T follicular helper cell (primary cell): ENCODE measurements at places on chromosomes 16 and 17.

GRCh38 chr17:44912763-44913544 lies 2.3 kb downstream of the GFAP start:
- DNase-seq: no peak

DNA sequence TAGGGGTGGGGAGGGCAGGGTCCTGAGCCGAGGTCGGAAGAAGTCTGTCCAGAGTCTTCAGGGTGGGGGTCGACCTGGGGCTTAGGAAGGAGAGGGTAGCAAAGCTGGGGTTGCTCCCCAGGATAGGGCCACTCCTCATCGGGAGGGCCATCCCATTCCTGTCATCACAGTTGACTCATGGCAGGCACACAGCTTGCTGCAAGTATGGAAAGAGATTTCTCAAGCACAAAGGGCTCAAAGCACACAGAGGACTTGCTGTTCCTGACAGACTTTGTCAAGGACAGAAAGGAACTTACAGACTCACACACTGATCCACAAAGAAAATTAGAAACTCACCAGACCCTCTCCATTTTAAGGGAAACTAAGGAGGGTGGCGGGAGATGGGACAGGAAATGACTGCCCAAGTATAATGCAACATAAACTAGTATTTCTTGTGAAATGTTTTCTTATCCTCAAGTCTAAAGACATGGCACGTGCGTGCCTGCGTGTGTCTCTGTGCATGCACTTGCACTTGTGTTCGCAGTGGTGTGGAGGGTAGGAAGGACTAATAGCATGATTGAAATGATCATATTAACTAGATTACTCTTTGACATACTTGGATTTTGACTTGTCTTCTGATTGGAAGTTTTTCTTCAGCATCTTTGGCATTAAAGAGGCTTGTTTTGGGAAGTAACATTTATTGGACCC lies 2.4 kb downstream of the AOC2 start:
- no peak for DNase-seq

DNA sequence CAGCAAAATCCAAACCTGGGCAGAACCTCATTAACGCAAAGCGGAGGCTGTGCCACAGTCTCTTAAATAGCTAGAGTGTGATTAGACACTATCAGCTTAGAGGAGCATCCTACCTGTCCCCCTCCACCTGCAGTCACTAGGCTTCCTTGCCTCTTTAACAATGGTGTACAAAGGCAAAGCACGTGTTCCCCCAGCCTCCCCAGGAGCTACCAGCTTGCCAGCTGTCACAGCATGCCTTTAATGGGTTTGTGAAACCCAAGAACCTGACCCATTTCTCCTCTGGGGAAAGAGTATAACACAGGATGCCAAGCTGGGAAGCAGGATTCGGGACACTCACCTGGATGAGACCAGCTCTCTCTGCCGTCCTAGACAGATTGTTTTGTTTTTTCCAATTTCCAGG lies 37.2 kb upstream of the TBX2 start:
- DNase-seq: no peak

DNA sequence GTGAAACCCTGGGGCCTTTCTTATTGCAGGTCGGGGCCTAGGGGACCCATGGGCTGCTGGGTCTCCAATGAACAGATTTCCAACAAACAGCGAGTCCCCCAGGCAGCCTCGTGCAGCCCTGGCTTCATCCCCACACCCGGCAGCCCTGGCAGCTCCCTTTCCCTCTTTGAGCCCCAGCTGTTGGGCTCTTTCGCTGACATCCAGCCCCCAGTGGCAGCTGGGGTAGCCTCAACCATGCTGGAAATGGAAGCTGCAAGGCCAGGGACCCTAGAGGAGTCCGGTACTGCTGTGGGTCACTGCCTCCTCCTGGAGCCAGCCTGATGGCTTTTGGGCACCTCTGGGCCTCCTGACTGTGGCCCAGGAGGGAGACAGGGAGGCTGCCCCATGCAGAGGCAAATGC lies 5.9 kb downstream of the RPUSD1 start:
- DNase-seq: no peak

DNA sequence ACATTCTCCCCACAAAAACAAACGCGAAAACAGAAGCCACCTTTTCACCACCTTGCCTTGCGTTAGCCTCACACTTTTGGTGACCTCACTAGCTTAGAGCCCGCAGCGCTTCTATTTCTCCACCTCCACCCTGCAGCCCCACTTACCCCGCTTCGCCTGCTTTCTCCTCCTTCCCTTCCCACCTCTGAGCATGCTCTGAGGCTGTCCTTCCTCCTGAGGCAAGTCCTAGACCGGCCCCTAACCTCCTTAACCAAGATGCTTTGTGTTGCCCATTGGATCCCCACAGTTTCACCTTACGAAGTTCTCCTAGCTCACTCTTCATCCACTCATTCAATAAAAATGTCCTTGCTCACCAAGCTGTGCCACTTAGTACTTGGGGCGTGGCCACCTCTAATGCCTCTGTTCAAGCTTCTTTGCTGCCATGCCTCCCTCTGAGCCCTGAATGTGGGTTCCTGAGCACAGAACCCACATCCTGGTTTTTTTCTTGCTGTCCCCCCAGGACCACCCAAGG lies 1.3 kb downstream of the GNGT2 start:
- no peak for DNase-seq

- no peak for DNase-seq
Observed at GRCh38 chr17:2893422-2893914, 97.2 kb downstream of the RAP1GAP2 start.

GRCh38 chr16:28292731-28293600 lies 641 bp downstream of the SBK1 start:
- no peak for DNase-seq

DNA sequence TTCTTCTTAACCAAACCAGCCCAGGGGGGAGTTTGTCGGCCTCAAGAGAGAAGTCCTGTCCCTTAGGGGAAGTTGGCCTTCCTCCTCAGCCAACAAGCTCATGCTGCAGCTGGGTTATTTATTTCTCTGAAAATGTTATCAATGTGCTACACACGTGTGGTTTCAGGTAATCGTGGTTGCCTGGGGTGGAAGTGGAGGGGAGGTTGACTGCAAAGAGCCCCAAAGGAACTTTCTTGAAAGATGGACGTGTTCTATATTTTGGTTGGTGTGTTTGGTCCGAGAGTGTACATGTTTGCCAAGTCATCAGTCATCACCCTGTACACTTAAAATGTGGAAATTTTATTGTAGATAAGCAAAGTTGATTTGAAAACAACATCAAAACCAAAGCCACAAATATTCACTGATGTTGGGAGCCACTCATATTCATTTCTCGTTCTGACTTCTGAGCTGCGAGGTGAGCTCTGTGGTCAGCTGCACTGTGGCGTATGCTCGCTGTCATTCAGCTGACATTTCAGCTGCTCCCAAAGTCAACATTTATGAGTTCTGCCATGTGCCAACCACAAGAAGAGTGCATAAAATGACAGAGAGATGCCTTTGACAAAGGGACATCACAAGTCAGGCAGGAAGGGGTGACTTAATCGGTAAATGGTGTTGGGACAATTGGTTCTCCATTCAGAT lies 26.5 kb upstream of the ADGRG1 start:
- DNase-seq: no peak

- DNase-seq: no peak
Observed at GRCh38 chr17:17724307-17725010, 43.2 kb downstream of the RAI1 start.

- no peak for DNase-seq
Observed at GRCh38 chr17:10579270-10579669, 29.8 kb upstream of the MYH2 start.

DNA sequence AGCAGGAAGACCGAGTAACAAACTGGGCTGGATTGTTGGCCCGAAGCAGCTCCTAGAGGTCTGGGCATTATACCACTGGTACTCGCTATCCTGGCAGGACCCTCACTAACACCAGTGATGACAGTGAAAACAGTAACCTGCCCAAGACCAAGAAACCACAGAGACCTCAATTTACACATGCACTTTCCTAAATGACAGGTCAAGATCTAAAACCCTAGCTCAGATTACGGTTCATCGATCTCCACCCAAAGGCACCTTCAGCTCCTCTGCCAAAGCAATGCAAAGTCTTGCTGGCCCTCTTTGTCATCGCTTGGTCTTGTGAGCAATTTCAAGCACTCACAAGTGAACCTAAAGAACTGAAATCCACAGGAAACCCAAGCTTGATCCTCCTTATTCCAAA lies 1.5 kb downstream of the PIP4K2B start:
- no peak for DNase-seq

- DNase-seq: no peak
Observed at GRCh38 chr17:32928586-32929535, 908 bp downstream of the TMEM98 start.

DNA sequence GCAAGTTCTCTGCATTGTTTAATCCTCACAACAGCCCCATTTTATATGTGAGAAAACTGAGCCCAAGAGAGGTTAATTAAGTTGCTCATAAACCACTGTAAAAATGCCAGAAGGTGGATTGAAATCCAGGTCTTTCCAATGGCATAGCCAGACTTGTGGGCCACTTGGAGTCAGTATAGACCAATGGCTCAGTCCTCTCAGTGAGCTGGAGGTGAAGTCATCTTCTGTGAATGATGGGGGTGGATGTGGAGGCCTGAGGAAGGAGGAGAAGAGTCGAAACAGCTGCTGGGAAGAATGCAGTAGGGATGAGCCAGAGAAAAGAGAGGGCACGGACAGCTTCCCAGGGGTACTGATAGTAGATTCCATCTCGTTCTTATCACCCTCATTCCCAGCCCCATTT lies 213.4 kb downstream of the SOX9 start:
- DNase-seq: no peak

GRCh38 chr17:65749479-65749878 lies 188.0 kb upstream of the AXIN2 start:
- no peak for DNase-seq

GRCh38 chr16:4766875-4767628 lies at the start of gene ZNF500:
ZNF500 (minus strand) TSS chr16:4767162; CDS start chr16:4765978, 1,184 bp downstream.
- DNase-seq: peak; percentile 90

GRCh38 chr16:27486344-27486743 lies 63.4 kb downstream of the GTF3C1 start:
- no peak for DNase-seq

- DNase-seq: no peak
Observed at GRCh38 chr17:71287071-71287823, 833.6 kb upstream of the SOX9 start.

GRCh38 chr17:9229826-9230201 lies 208.5 kb downstream of the NTN1 start:
- no peak for DNase-seq

GRCh38 chr16:74232806-74233465 lies 63.7 kb upstream of the PSMD7 start:
- no peak for DNase-seq

- no peak for DNase-seq
Observed at GRCh38 chr16:49621241-49622083, 234.4 kb downstream of the ZNF423 start.

GRCh38 chr16:71383054-71383773 lies 24.7 kb downstream of the CALB2 start:
- DNase-seq: no peak
